ENCODE measurements at places on chromosomes 5 and 9.

DNA sequence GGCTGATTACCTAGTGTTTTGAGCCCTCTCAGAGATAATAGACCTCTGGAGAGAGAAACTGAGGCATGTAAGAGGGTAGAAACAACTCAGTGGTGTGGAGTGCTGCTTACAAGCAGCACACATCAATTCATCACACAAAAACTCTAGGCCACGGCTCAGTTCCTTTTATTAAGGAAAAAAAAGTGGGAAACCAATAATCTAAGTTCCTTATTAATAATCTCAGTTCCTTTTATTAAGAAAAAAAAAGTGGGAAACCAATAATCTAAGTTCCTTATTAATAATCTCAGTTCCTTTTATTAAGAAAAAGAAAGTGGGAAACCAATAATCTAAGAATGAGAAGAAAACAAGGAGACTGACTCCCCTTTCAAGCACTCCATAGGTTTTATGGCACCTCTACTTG, 28.0 kb downstream of the TXNDC8 start:
- no peak for DNase-seq

- DNase-seq: no peak
Observed at GRCh38 chr9:113695440-113695851, 180.7 kb upstream of the ZNF618 start.

DNA sequence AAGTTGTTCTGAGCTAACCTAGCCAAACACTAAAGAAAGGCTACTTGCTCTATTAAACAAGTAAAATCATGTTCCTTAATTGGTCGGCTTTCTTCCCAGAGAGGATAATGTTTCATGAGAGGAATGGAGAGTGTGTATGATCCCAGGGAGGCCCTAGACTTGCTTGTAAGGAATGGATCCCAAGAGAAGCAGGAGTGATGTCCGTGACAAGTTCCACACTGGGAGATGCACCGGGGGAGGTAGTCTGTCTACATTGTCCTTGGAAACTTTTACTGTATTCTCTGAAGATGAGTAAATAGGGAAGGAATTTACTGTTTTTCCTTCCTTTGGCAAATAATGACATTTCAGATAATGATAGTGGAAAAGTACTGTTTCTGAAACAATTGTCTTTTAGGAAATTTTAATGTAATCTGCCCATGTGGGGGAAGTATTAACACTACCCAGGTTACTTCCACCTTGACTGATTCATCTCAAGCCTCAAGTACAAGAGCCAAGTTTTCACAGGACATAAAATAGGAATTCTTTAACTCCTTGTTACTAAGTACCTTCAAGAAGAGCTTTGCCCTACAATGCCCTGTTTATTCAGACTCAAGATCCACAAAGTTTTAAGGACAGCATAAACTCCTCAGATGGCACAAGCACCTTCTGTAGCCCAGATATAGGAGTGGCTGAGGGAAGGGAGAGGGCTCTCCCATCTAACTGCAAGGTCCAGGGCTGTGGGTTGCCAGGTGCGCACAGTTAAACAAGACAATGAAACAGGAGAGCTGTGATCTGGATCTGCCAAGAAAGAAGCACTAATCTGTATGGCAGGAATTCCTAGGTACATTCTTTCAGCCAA, 152.1 kb downstream of the GNA14 start:
- DNase-seq: no peak

DNA sequence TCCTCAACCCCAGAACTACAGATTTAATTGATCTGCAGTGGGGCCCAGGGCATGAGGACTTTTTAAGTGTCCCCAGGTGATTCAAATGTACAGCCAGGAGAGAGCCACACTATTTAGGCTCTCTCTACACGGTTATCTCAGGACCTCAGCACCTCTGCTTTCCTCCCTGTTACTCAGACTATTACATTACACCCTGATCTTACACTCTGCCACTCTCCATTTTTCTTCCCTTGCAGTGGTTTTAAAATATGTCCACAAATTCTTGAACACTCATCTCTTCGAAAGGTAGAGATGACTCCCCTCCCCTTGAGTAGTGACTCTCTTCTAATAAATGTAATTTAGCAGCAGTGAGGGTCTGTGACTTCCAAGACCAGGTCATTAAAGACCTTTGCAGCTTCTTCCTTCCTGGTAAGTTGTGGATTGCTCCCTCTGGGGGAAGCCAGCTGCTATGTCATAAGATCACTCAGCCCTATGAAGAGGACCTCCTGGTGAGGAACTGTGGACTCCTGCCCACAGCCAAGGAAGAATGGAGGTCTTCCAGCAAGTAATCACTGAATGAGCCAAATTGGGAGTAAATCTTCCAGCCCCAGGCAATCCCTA, 87.5 kb upstream of the SSBP2 start:
- peak; percentile 43 for DNase-seq

- DNase-seq: no peak
Observed at GRCh38 chr5:143318833-143319232, 84.7 kb downstream of the NR3C1 start.

DNA sequence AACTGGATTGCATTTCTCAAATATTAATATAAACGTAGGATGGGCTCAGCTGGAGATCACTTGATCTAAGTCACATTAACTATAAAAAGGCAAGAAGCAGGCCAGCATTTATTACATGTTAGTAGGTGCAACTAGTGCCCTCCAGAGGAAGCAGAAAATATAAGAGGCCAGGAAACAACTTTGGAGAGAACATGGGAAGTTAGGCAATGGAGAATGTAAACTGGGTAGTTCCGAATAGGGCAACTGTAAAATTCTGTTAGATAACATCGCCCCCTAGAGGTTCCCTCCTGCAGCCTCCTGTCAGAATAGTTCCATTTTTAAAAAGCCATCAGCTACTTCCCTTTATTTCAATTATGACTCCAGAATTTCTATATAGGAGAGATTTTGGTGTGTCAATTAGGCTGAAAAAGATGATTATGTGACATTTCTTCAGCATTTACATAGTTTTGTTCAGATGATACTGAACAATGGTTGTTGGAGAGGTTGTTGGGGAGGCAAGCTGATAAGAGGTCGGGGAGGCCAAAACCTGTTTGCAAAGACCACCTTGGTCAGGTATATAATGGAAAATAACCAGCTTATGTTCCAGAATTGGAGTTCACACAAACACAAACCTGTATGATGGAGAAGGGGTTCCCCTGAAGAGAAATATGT, 22.4 kb downstream of the CCL28 start:
- peak; percentile 87 for DNase-seq

DNA sequence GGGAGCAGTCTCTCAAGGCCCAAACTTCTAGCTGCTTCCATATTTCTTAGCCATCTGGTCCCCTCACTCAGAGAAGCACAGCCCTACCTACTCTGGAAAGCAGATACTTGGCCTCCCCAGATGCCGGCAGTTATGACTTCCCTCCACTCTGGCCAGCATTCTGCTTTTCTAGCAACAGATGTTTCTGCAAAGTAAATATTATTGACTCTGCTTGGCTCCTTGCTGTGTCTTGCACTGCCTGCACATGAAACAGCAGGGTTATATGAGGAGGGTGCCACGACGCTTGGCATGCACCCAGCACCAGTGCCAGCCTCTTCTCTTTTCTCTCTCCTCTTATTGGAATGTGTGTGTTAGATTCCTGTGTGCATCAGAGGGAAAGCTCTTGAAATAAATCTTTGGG, 99.7 kb downstream of the ARHGAP26 start:
- DNase-seq: no peak

- DNase-seq: no peak
Observed at GRCh38 chr5:131218392-131218791, 45.5 kb upstream of the CDC42SE2 start.

- DNase-seq: no peak
Observed at GRCh38 chr5:180491496-180491895, 2.7 kb upstream of the CNOT6 start.

DNA sequence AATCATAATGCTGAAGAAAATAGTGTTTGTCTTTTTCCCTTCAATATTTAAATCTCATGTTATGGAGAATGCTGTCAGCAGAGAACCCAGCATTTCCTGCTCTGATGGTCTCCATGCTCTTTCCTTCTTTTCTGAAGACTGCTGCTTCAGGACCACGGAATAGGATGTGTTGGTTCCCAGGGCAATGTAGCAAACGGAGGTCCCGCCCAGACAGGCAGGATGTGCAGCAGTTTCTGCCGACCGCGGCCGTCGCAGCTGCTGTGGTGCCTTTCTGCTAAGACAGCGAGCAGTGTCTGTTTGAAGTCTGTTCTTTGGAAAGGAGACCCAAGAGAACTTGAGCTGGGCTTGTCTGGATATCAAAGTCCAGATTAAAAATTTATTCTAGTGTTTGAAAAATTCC, 654.3 kb downstream of the CCDC171 start:
- DNase-seq: no peak
